ENCODE measurements at places on chromosomes 13 and 19.
A peak's percentile ranks its signal among the peaks of the same experiment; 100 is the strongest.

- no peak for DNase-seq
Observed at GRCh38 chr19:10713317-10713716, 4.6 kb upstream of the DNM2 start.

GRCh38 chr19:13942023-13942684 lies 3.9 kb upstream of the PODNL1 start:
- no peak for DNase-seq

DNA sequence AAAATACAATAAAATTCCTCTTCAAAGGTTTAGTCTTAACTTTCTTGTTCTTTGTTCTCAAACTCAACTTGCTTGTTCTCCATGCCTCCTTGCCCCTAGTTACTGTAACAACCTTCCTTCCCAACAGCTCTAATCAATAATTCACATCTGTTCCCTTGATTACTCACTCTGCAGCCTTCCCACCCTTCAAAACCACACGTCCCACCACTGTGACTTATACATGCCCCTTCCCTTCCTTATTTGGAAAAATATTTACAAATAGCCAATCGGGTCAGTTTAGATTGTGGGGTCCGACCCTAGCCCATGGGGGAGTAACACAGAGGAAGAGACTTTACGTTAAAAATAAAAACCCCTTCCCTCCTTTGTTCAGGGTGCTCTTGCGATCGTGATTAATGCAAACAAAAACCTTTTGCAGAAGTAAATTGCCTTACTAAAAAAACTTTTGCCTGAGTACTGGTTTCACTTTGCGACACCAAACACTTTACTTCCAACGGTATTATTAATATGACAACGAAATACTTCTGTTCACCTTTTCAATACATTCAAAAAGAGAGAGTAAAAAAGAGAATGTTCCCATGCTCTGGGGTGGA lies 512 bp upstream of the ZNF93 start:
- no peak for DNase-seq

DNA sequence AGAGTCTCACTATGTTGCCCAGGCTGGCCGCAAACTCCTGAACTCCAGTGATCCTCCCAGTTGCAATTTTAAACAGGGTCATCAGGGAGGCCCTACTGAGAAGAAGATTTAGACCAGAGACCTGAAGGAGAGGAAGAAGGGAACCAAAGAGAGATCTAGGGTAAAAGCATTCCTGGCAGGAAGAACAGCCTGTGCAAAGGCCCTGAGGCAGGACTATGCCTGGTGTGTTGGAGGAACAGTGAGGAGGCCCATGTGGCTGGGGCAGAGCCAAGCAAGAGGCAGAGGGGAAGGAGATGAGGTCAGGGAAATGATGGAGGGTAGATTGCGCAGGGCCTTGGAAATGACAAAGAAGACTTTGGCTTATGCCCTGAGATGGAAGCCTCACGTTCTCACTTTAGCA lies 34.5 kb downstream of the TINCR start:
- no peak for DNase-seq

DNA sequence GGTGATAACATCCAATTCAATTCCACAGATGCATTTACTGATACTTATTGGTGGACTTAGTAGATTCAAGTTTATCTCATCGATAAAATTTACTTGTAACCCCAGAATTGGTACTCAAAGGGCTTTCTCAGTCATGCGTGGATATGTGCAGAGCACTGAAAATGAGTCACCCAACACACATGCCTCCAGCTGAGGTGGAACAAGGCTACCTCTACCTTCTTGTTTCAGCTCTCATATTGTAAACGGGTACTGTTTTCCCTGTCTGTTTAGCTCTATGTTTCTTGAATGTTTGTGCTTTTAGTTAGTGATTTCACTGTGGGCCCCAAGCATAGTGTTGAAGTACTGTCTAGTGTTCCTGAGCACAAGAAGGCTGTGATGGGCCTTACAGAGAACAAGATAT lies 1.5 kb downstream of the LRRC63 start:
- no peak for DNase-seq

DNA sequence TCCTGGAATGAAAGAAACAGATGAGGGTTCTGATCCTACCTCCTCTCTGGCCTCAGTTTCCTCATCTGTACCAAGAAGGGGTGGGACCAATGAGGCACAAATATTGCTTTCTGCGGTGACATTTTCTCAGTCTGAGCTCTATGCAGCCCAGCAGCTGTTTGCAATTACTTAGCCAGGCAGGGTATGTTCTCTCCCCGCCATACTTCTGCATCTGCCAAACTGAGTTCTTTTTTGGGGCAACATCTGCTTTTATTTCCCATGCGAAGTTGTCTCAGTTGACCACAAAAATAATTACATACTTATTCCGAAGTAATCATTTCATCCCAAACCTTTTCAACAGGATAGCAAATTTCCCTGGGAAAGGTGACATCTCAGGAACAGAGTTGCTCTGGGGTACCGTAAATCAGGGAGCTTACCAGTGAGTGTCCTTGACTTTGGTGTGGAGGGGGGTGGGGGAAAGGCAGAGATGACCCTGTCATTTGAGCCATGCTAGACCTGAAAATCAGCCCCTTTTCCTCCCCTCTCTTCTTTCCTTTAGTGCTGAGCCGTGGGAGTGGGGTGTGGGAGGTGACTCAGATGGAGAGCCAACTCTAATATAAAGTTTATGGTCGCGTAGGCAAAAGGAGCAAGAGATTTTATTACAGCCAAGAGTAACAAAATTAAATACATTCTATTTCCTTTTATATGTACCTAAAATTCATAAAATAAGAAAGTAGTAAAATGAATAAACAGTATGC lies 165.7 kb upstream of the KL start:
- no peak for DNase-seq

- DNase-seq, result no peak
Observed at GRCh38 chr19:52533901-52534300, 6.4 kb downstream of the ZNF808 start.

- no peak for DNase-seq
Observed at GRCh38 chr19:18675779-18676178, 7.7 kb upstream of the CRTC1 start.

- no peak for DNase-seq
Observed at GRCh38 chr13:94419925-94420305, 59.6 kb downstream of the DCT start.

DNA sequence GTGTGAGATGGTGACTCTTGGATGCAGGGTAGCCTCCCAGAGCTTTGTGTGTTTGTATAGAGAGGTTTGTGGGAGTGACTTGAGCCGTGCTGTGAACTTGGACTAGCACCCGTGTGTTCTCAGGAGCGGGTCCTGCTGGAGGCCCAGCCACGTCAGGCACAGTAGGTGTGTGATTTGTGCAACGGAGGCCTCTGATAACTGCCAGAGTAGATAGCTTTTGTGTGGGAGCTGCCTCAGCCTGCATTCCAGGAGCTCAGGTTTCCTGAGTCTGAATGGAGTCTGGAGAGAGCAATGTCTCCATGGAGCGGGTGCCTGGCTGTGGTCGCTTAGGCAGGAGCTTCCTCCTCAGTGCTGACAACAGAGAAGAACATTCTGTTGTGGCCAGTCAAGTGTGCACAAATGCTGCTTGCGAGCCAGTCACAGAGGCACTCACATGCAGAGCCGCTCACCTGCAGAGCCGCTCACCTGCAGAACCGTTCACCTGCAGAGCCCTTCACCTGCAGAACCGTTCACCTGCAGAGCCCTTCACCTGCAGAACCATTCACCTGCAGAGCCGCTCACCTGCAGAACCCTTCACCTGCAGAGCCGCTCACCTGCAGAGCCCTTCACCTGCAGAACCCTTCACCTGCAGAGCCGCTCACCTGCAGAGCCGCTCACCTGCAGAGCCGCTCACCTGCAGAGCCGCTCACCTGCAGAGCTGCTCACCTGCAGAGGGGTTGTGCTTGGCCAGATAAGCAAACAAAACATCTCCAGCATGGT lies 32.6 kb downstream of the TFDP1 start:
- DNase-seq, result no peak

- no peak for DNase-seq
Observed at GRCh38 chr13:23159205-23159759, 21.5 kb upstream of the SGCG start.

DNA sequence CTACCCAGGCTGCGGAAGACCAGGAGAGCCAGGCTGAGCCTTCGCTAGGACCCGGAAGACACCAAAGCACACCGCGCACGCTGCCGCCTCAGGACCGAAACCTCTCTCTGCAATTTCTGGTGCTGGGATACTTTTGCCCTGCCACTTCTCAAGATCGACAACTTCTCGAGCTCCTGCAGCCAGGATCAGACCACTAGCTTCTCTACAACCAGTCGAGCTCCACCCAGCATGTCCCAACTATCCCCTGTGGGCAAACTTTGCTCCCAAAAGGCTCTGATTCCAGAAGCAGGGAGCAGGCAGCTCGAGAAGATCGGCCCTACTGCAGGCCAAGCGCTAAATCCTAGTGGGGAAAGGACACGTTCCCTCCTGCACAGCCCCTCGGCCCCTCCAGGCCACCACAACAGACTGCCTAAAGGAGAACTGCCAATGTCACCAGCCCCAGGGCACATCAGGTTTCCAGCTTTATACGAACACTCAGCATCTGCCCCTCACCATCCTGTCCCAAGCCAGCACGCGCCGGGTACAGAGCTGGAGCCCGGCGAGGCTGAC lies 979 bp downstream of the AKAP8 start:
- peak; percentile 63 for DNase-seq

- no peak for DNase-seq
Observed at GRCh38 chr19:892243-892893, 619 bp downstream of the MED16 start.

DNA sequence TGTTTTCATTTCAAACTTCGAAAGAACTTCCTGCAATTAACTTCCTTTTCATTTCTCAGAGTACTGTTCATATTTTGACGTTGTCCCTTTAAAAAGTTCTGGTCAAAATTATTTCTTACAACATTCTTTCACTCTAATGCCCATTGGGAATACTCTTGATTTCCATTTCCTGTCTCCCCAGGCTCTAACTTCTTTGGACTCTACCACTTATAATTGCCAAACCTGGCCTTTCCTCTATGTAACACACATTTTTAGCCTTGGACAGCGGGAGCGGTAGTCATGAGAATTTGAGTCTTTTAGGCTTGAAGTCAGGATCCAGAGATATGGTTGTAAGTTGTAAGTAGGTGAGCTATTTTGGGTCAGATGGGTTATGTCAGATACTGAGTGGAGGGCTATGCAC lies 163.5 kb upstream of the SPRY2 start:
- DNase-seq, result no peak

- peak; percentile 61 for DNase-seq
Observed at GRCh38 chr19:17091758-17092333, 16.3 kb downstream of the MYO9B start.

DNA sequence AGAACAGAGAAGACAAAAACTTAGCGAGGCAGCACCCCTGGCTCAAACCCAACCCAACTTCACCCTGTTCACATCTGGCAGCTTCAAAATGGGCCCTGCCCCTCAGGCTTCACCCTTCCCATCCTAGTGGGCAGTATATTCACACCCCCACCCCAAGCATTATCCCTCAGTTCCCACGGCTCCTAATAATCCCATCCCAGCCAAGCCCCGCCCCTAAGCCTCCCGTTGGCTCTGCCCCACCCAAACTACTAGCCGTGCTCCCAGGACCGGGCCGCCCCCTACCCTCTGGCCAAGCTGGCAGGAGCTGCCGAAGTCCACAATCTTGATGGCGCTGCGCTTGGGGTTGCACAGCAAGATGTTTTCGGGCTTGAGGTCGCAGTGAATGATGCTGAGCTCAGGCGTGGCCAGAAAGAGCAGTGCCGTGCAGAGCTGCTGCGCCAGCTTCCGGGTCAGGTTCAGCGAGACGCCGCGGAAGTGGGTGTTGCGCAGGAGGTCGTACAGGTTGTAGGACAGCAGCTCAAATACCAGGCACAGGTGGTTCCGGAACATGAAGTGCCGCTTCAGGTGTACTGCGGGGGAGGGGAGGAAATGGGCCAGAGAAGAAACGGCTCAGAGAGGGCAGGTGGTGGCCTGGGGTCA lies 5.8 kb downstream of the DYRK1B start:
- no peak for DNase-seq

DNA sequence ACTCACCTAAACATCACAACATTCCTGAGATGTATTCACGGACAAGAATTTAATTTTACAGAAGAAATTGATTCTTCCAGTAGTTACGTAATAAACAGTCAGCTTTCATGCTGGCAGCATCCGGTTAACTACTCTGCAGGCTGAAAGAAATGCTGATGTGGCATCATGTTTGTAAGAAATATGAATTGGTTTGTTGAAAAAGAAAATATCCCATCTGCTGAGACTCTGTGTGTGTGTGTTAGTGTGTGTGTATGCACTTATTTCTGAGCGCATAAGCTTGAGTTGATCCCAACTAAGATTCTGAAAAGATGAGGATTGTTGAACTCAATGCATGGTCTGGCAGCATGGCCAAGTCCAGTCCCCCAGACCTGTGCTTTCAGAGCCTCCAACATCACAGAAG lies 74.3 kb upstream of the FAM216B start:
- no peak for DNase-seq

Measured in GM12891 (cell line).